ENCODE measurements at places on chromosomes 2 and 18.

GRCh38 chr2:228509021-228509420, 327.5 kb upstream of the SPHKAP start:
- no peak for DNase-seq

- DNase-seq: no peak
These were observed 258.6 kb downstream of the CAMKMT start for GRCh38 chr2:44620189-44620990.

DNA sequence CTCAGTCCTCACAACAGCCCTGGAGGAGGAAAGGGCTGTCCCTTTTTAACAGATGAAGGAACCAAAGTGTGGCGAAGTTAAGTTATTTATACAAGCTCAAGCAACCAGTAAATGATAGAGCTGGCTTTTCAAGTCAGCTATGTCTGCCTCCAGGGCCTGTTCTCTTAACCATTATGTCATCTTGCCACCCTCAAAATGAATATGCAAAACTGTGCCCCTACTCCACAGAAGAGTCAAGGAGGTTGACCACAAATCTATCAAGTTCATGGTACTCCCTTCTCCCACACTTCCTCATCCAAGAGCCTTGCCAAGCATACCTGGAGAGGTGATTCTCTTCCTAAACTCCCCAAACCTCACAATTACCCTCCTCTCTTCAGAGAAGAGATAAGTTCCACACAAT, 37.3 kb upstream of the CREB1 start:
- no peak for DNase-seq

DNA sequence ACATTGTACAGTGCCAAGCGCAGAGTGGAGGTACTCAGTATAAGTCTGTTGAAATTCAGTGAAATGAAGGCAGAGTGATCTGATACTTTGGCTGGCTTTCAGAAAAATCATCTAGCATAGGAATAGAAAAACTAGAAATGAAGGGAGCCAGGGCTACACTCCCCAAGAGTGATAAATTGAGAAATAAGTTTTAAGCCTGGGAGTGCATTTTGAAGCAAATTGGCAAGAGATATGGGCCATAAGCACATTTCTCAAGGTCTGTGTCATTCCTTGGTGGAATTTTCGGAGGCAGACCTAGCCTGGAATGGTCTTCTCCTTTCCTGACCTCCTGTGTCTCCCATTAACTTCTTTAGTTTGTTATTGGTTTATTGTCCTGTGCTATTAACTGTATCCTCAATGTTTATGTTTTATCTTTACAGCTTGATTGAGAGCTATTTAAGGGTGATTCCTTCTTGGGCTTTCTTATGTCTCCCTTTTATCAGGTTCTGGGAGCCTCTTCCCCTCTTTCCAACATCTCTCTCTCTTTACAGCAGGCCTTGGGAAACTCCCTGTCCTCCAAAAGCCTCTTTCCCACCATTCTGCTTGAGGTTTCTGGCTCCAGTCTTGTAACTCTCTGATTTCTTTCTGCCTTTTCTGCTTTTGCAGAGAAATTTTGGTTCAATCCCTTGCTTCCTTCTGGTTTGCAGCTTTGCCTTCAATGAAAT, 649.5 kb downstream of the SLC4A3 start:
- no peak for DNase-seq

Measured in NCI-H446 (cell line).